ENCODE measurements at places on chromosomes 4 and X.

DNA sequence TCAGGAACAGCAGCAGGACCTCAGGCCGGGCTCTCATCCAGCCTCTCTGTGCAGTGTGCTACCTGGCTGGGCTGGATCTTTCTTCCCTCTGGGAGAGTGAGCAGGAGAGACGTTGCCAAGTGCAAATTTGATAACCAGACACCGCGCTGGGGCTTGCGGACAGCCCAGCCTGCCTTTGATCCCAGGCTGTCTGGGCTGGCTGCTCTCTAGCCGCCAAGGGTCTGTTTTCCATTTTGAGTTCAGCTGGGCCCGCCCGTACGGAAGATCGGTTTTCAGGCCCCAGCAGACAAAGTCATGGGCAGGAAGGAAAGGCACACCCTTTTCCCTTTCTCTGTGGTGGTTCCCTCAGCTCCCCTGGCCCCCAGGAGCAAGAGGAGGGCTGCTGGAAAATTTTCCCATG is 90.2 kb downstream of the CPZ start:
- no peak for DNase-seq

- no peak for DNase-seq
Measured at GRCh38 chrX:104564921-104565703, 887 bp upstream of the IL1RAPL2 start.

DNA sequence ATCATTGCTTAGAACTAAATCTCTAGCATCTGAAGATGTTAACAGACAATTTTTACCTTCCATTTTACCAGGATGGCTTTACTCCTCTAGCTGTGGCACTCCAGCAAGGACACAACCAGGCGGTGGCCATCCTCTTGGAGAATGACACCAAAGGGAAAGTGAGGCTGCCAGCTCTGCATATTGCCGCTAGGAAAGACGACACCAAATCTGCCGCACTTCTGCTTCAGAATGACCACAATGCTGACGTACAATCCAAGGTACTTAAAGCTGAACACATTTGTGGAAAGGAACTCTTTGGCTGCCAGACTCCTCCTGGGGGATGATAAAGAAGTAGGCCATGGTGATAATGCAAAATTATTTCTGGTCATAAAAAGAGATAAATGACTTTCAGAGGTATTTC is 187.5 kb downstream of the ANK2 start:
- DNase-seq = no peak

DNA sequence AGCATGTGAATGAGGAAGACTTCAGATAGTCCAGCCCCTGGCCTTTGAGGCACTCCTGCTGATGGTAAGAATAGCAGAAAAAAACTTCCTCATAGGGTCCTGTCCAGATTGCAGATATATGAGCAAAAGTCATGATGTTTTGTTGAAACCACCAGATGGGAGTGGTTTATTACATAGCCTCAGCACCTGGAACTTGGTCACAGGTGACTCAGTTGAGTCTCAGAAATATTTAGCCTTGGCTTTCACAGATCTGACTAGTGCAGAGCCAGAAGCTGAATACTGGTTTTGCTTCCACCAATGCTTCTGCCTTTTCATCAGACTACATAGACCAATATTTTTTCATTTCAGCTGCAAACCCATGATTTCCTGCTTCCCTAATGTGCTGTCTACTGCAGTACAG is 994.9 kb upstream of the SLIT2 start:
- DNase-seq = no peak

DNA sequence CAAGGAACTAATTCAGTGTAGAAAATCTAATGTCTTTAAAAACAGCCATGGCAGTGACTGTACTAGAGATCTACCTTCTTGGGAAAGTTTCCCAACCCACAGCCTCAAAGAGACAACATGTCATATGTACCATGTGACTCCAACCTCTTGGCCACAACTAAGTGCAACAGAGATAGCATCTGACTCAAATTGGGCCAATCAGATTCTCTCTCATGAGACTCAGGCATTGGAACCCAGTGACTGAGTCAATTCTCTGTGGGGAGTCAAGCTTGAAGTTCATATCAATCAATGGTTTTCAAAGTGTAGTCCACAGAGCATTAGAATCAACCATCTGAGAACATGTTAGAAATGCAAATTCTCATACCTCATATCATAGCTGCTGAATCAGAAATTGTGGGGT is 123.3 kb downstream of the MBNL3 start:
- DNase-seq = no peak

DNA sequence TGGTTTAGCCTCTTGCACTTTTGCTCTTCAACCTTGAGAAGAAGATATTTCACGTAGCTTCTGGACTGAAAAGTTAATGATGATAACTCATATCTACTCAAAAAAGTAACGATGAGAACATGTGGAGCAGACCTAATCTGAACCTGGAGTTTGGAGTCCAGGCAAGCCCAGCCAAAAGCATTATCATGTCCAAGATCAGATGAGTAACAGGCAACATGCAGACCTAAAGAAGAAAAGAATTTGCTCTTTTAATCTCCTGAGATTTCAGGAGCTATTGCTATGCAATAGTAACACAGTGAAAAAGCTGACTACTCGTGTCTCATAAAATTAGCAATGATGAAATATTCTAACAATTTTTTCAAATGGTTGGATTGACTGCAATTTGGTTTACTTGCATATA is 21.8 kb upstream of the PPA2 start:
- no peak for DNase-seq

DNA sequence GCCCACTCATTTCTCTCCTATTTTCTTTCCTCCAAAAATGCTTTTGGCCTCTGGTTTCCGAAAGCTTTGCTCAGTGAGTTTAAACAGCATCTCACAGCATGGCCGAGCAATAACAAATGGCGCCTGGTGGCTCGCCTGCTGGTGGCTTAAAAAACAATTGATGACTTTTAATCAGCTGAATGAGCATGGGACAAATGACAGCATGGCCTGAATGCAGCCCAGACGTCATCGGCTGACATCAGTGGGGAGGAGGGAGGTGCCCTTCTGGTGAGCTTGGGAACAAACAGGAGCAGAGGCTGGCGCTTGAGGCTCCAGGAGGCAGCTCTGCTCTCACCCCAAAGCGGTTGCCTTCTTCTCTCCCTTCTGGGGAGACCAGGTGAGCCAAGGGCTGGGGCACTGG is 286.4 kb downstream of the BCOR start:
- DNase-seq = no peak

GRCh38 chr4:184745831-184746795 is 12.2 kb upstream of the CENPU start:
- DNase-seq = peak; percentile 90

GRCh38 chrX:68827256-68827655 is 1.6 kb upstream of the EFNB1 start:
- no peak for DNase-seq

- DNase-seq = no peak
Measured at GRCh38 chr4:20062054-20062453, 189.7 kb upstream of the SLIT2 start.

DNA sequence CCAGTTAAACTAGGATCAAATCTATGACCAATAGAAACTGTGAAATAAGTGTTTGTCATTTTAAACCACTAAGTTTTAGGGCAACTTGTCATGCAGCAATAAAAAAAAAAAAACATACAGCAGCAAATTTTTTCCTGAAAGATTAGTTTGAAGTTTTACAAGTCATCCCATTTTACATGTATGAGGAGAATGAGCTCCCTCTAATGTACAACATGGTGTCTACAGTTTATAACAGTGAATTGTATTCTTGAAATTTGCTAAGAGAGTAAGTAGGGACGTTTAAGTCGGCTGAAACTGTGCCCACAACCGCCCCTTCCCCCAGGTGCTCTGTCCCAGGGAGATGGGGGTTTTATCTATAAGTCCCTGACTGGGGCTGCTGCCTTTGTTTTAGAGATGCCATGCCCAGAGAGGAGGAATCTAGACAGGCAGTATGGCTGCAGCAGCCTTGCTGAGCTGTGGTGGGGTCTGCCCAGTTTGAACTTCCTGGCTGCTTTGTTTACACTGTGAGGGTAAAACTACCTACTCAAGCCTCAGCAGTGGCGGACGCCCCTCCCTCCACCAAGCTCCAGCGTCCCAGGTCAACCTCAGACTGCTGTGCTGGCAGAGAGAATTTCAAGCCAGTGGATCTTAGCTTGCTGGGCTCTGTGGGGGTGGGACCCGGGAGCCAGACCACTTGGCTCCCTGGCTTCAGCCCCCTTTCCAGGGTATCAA is 499.3 kb upstream of the CT83 start:
- peak; percentile 3 for DNase-seq

DNA sequence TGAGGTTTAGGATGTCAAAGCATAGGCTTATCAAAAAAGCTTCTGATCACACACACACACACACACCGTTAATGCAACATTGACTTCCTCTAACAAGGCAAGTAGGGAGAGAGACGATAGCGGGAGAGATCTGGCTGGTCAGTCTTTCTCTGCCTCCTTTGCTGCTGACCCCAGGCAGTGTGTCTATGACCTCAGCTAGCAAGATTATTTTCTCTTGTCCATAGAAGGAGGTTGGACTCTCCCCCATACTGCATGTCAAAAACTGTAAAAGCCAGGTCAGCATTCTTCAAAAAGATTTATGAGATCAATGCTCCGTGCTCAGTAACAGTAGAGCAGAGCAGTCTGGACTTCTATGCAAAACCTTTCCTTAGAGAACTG is 63.5 kb upstream of the PGM2 start:
- DNase-seq = no peak

GRCh38 chr4:14338585-14339265 is 663.6 kb upstream of the CPEB2 start:
- DNase-seq = no peak

DNA sequence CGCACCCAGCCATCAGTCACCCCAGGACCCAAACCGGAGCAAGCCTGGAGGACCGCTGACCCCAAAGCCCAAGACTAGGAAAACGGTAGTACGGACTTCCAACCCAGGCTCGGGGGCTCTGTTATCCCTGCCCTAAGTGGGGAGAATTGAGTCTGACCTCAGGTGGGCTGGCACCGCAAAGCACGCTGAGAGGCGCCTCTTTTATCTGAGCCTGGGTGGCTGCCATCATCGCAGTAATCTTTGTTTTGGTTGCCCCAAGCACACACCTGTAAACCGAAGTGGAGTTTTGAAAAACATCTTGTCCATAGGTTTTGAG is 894 bp upstream of the SH3RF1 start:
- DNase-seq = no peak

DNA sequence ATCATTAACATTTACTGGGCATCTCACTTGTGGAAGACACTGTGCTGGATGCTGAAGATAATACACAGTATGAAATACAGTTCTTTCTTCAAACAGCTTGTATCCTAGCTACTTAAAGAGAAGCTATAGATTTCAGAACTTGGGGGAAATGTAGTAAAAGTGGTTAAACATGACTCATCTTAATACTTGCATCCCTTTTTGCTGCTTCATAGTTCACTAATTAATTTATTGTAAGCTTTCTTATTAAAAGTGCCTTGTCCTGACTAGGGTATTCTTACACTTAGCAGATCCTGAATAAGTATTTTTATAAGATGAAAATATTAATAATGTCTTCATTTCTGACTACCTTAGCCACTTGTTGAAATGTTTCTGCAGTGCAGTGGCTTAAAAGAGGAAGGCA is 132.8 kb upstream of the STIM2 start:
- no peak for DNase-seq

DNA sequence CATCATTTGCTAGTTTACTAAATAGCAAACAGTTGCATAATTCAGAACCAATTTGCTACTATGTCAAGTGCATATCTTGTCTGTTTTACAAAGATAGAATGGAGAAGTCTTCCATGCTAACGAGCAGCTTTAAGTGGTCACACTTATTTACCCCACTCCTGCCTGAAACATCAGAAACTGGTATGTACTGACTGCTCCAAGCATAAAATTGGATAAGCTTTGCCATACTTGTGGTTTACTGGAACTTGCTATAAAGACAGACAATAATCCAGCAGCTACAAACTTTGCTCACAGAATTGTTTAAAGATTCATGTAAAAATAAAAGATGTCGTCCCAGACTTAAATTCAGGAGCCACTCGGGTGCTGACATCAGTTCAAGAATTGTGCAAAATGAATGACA is 13.3 kb upstream of the CDKL2 start:
- no peak for DNase-seq

- no peak for DNase-seq
Measured at GRCh38 chrX:115940888-115941332, 229.6 kb upstream of the AGTR2 start.

- no peak for DNase-seq
Measured at GRCh38 chrX:148284821-148285220, 215.6 kb upstream of the AFF2 start.

GRCh38 chr4:85475631-85476233 is 782 bp downstream of the ARHGAP24 start:
- peak; percentile 29 for DNase-seq

GRCh38 chr4:122665161-122665929 is 44.5 kb upstream of the IL21 start:
- DNase-seq = peak; percentile 65

GRCh38 chrX:49286136-49286535 is 16.5 kb downstream of the PPP1R3F start:
- no peak for DNase-seq
